ENCODE measurements at places on chromosomes 1 and 21.

DNA sequence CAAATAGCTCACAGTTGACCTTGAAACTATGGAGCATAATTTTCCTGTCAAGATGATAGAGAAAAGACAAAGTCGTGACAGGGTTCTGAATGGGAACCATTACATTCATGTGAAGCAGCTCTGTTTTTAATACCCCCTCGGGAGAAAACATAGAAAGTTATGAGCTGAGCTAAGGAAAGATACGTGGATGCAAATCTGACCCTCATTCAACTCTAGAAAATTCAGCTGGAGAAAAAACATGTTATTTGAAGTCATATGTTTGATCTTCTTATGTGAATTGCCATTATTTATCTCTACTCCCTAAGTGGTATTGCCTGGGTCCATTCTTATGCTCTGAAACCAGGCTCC is 48.0 kb upstream of the LRRC52 start:
- DNase-seq = no peak

- no peak for DNase-seq
These were observed 102.3 kb downstream of the OMA1 start for GRCh38 chr1:58443986-58444868.

GRCh38 chr1:164760569-164760968 is 201.6 kb downstream of the PBX1 start:
- DNase-seq = no peak

DNA sequence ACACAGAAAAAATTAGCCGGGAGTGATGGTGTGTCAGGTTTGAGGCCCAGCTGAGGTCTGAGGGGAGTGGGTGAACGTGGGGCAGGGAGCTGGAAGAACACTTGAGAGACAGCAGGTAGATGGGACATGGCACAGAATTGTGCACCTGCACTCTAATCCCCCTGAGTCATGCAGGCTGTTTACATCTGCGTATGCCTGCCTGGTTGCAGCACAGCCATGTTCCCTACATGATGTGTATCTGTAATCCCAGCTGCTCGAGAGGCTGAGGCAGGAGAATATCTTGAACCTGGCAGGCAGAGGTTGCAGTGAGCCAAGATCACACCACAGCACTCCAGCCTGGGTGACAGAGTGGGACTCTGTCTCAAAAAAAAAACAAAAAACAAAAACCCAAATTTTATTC is 44.8 kb downstream of the ATP5PO start:
- no peak for DNase-seq

DNA sequence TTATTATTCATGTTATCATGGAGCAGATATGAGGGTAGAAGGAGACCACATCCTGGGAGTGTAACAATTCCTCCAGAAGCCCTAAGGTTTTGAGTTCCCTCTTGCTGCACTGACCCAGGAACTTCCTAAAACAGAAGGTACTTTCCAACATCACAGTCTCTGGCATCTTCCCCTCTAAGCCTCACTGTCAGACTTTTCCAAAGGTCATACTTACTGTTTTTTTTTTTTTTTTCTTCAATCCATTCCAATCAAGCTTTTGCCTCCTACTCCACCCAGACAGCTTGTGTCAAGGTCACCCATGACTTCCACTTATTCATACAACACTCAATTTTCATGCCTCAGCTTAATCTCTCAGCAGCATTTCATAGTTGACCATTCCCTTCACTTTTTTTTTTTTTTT is 18.4 kb upstream of the UQCRHL start:
- no peak for DNase-seq

GRCh38 chr21:46114963-46115362 is 17.1 kb downstream of the COL6A2 start:
- no peak for DNase-seq

All from glomerular endothelial cell (primary cell).